Activated naive CD8-positive, alpha-beta T cell treated with anti-CD3 and anti-CD28 coated beads for 36 hours (primary cell): ENCODE measurements at places on chromosomes 13 and 19.

DNA sequence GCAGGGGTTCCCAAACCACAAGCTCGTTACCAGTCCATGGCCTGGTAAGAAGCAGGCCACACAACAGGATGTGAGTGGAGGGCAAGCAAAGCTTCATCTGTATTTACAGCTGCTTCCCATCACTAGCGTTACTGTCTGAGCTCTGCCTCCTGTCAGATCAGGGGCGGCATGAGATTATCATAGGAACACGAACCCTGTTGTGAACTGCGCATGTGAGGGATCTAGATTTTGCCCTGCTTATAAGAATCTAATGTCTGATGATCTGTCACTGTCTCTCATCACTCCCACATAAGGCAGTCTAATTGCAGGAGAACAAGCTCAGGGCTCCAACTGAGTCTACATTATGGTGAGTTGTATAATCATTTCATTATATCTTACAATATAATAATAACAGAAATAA lies 677.4 kb upstream of the SLITRK6 start:
- no peak for DNase-seq

DNA sequence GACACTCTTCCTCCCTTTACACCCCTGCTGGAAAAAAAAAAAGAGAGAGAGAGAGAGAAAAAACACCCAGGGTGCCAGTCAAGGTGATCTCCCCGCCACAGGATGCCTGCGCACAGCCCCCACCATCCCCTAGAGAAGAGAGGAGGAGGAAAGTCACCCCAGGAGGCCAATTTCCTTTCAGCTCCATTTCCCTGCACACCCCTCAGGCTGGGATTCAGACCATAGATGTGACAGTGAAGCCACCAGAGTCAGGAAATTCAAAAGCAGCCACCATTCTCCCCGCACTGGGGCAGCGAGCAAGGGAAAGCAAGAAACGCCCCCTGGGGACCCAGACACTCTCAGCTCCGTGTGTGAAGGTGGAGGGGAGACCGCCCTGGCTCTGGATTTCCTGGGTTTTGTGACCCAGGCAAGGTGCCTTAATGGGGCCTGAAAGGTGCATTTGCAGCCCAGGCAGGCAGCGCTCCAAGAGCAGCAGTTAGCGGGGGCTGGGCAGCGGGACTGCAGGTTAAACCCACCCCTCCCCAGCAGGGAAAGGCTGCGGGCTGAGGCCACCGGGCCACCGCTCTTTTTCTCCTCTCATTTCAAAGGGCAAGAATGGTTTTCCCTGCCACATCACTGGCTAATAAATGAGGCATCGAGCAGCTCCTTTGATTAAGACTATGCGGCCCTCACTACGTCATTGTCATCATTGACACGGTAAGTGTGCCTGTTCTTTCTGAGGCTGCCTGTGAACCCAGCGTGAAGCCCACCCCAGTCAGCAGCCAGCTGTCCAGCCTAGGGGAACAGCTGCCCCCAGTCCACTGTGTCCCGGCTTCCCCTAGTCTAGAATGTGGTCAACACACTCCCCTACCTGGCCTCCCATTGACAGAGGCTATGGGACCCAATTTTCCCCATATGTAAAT lies 83.8 kb upstream of the TM9SF2 start:
- no peak for DNase-seq

GRCh38 chr13:111395511-111396393 lies 75.3 kb downstream of the TEX29 start:
- DNase-seq = no peak

DNA sequence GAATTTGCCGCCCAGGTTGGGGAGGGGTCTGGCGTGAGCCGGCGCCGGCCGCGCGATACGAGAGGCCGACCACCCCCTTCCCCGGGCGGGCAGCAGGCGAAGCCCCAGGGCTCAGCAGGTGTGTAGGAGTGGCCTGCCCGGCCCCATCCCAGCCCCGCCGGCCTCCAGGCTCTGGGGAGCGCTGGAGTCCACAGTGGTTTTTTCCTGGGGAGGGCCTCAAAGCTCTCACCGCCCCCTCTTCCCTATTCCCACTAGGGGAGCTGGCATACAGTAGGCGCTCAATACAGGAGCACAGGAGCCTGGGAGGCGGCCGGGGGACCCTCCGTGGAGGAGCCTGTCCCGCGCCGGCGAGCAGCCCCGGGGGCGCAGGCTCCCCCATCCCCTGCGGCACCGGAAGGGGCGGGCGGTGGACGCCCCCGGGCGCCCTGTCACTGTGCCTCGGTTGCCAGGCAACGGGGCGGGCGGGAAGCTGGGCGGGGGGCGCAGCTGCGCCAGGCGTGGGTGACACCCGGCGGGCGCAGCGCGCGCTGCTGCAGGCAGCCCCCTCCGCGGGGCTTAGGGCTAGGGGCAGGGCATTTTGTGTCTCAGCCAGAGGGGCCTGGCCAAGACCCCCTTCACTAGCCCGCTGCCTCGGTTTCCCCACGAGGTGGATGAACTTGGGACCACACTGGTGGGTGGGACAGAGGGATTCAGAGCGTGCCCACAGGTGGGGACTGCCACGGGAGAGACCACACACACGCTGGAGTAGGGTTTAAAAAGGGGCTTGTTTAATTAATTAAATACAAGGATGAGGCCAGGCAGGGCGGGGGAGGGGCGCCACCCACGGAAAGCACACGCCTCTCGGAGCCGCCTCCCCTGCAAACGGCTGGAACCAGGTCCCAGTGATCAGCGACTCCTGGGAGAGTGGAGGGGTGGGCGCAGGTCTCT lies 3.6 kb upstream of the REXO1 start:
- DNase-seq = peak; percentile 80

GRCh38 chr13:65940720-65941119 lies 1289.4 kb downstream of the PCDH9 start:
- no peak for DNase-seq

DNA sequence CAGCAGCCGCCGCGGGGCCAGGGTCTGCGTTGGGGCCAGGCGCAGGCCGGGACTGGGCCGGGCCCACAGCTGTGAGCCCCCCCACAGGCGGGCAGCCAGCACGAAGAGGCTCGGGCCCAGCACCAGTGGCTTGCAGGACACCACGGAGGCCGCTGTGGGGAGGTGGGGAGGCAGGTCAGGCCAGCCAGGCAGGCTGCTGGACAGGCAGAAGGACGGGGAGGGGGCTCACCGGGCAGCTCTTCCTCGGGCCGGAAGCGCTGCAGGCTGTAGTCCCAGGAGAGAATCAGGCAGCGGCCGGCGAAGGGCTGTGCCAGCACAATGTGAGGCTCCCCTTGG lies 8.3 kb downstream of the LGI4 start:
- no peak for DNase-seq

DNA sequence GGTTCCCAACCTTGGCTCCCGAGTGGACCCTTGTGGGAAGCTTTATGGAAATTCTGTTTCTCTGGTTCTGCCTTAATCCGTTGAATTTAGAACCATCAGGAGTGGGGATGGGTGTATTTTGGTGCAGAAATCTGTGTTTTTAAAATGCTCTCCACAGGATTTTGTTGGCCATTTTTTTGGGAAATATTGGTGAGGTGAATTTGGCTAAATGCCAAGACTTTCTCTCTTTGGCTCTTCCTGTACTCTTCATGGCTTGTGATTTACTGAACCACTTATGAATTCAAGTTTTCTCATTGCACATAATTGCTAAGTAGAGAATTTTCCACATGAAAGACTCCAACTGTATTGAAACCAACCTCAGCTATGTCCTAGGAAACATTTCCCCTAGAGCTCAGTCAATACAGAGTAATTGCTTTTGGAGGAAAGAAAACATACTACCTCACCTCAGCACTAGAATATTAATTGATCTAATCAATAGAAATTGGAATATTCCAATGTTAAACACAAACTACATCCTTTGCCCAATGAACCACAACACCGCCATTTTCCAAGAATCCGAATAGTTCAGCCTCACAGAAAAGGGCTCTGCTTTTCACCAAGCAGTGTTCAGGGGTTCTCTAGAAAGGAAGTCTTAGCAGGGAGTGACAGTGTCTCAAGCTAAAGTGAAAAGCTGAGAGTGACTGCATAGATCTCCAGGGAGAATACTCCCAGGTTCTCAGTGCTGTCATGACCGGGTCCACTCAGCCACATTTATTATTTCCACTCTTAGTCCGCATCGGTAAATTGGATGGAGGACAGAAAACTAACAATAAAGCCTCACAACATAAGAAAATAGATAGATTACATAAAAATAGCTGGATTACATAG lies 60.3 kb downstream of the ERCC5 start:
- DNase-seq = no peak

DNA sequence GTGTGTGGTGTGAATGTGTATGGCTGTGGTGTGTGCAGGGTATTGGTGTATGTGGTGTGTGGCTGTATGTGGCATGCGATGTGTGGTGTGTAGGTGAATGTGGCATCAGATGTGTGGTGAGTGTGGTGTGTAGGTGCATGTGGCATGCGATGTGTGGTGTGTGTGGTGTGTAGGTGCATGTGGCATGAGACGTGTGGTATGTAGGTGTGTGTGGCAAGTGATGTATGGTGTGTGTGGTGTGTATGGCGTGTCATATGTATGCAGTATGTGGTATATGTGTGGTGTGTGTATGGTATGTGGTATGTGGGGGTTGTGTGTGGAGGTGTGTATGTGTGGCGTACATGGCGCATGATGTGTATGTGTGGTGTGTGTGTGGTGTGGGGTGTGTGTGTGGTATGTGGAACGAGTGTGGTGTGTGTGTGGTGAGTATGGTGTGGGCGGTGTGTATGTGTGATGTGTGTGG lies 63.4 kb downstream of the PEPD start:
- DNase-seq = no peak

- no peak for DNase-seq
Observed at GRCh38 chr13:62040806-62041205, 625.2 kb upstream of the PCDH20 start.

DNA sequence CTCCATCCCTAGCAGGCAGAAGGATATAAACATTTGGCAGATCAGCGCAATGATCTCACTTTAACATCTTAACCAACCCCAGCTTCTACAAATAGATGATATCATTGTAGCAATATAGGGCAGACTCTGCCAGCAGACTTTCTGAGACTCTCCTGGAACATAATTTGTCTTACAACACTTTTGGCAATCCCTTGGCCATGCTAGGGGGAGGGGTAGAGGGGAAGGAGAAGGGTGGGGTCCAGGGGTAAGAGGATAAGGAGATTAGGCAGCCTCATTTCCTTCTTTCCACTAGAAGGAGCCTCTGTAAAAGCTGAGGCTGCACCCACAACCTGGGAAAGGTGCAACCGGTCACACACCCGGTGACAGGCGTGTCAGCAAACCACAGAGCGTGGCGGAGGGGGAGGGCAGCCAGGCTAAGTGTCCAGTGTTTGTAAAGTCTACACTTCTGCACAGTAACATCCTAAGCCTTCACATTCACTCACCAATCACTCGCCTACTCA lies 8.7 kb upstream of the UBAC2 start:
- no peak for DNase-seq

DNA sequence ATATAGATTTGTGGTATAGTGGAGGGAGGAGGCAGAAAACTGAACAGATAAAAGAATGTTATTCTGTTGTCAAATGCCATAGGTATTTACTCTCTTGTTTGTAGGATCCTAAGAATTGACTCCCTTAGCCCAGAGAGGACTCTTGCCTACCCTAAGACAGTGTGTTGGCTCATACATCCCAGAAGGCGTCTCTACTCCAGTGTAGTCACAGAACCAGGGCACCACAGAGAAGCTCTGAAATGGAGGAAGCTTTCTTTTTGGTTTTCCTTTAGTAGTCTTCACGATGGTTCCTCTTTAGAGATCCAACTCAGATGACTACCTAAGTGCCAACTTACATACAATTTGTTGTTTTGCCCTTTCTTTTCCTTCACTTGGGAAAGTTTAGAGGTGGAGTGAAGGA lies 14.0 kb downstream of the GPR183 start:
- no peak for DNase-seq

- no peak for DNase-seq
Observed at GRCh38 chr19:18292462-18292809, 11.0 kb upstream of the JUND start.

DNA sequence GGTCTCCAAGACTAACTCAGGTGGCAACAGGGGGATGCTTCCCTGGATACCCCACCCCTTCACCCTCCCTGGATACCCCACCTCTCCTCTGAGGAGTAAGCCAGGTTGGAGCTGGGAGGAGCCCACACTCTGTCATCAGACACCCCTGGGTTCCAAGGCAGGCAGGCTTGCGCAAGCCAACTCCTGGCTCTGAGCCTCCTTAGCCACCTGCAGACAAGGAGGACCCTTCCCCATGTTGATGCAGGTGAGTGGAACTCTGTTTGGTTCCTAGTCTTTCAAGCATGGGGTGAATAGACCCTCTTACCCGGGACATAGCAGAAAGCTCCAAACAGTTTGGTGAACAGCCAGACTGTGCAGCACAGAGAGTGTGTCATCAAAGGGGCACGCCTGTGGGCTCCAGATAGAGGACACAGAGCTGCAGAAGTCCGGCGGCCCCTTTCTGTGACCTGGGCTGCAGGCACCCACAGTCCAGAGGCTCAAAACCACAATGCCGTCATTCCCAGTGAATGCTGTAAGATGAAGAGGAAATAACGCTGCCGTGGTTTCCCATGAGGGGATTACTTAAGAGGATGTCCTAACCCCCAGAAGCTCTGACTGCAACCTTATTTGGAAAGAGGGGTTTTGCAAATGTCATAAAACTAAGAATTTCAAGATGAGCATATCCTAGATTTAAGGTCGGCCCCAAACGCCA lies 12.1 kb upstream of the HAS1 start:
- no peak for DNase-seq

- no peak for DNase-seq
Observed at GRCh38 chr13:101397742-101398141, 18.6 kb downstream of the NALCN start.

GRCh38 chr19:27672309-27673047 lies 1540.5 kb downstream of the UQCRFS1 start:
- no peak for DNase-seq

GRCh38 chr19:13120031-13120430 lies 2.0 kb downstream of the NACC1 start:
- DNase-seq = no peak

GRCh38 chr19:9981406-9982260 lies 28.7 kb downstream of the COL5A3 start:
- no peak for DNase-seq

DNA sequence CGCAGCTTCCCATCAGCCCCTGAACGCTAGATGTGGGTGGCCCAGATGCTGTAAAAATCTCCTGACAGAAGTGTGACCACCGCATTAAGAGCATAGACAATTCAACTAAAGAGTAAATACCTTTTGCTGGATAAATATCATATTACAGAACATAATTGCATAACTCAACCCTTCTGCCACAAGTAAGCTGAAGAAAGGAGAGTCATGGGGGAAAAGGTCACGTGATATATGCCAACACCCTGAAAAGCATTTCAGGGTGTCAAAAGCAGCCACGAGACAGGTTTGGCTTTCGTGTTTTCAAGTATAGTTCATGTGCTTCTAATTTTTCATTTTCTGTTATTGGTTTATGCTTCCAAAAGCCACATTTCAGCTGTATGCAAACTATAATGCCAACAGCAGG lies 71.3 kb downstream of the LHFPL6 start:
- no peak for DNase-seq

GRCh38 chr13:105334211-105334610 lies 1201.3 kb downstream of the EFNB2 start:
- no peak for DNase-seq

- no peak for DNase-seq
Observed at GRCh38 chr13:31807090-31807541, 67.8 kb downstream of the RXFP2 start.
